Ascending aorta (tissue), 2 donors: ENCODE measurements at places on chromosomes 11 and 22. TPM values are rescaled to one million over a fixed set of nuclear protein-coding genes. Genes with fewer than 3 reads are reported as not detected.

DNA sequence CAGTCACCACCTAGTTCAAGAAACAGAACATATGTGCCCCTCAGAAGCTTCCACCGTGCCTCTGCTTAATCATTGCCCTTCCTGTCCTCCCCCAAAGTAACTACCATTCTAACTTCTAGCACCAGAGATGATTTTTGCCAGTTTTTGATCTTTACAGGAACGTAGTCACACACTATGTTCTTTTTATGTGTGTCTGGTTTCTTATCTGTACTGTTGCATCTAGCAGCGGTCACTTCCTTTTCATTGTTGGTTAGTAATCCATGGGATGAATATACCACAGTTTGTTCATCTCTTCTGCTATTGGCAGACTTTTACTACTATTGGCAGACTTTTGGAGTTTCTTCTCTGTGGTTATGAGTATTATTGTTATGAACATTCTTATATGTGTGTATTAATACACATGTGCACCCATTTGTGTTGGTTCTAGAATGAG, 34.6 kb downstream of the SPECC1L start:
- no peak for DNase-seq

DNA sequence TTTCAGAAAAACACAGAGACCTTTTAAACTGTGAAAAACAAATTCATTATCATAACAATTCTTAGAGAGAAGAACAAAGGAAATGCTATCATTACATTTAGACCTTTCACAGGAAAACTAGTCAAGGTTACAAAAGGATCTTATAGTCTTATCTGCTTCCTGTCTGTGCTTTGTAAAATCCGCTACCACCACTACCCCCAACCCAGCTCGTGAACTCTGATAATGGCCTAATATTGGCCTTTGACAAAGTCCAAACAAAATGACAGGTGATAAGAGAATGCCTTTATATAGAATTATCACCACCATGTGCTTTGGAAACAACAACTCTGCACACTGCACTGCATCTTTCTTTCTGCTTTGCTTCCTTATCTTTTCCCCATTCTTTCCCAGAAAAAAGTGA, 272.5 kb downstream of the SBF2 start:
- no peak for DNase-seq

DNA sequence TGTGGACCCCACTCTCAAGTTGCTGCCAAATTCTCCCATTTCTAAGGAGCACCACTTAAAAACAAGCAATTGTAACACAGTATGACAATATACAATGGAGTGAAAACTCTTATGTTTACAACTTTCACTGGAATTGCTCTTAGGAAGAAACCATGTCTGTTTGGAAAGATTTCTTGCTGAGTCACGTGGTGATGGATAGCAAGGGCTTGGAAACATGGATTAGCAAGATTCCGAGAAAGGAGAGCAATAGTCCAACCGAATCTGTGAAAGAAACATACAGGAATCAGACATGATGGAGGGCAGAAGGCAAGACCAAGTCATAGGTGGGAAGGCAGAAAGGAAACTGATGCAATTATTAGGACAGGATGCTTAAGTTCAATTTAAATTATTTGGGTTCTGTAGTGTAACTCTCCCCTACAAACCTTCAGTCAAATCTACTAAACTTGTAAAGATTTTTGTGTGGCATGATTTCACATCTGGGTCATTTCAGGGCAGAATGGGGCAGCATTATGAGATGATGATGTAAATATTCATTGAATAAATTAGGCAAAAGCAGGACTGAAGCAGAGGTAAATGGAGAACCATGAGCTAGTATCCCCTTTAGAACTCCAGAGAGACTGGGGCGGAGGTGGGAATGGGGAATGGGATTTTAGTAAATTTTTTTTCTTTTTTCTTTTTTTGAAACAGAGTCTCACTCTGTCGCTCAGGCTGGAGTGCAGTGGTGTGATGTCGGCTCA, 27.8 kb upstream of the THY1 start:
- no peak for DNase-seq

- DNase-seq = no peak
These were observed 14.8 kb upstream of the RTCB start for GRCh38 chr22:32426881-32427280.

- DNase-seq = no peak
These were observed 1.5 kb downstream of the KREMEN1 start for GRCh38 chr22:29074276-29074772.

DNA sequence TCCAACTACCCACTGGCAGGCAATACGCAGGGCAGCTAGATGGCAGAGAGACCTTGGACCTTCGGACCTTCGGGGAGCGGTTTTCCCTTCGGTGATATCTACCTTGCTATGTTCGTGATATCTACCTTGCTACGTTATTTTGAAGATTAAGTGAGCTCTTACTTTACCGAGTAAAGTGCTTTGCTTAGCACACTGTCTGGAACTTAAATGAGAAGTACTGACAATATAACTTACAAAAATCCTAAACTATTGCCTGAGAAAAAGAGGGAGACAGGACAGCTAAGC, 1.0 kb upstream of the PRDM10 start:
- DNase-seq = no peak

- no peak for DNase-seq
These were observed 865.3 kb downstream of the TBC1D22A start for GRCh38 chr22:47627556-47628253.

DNA sequence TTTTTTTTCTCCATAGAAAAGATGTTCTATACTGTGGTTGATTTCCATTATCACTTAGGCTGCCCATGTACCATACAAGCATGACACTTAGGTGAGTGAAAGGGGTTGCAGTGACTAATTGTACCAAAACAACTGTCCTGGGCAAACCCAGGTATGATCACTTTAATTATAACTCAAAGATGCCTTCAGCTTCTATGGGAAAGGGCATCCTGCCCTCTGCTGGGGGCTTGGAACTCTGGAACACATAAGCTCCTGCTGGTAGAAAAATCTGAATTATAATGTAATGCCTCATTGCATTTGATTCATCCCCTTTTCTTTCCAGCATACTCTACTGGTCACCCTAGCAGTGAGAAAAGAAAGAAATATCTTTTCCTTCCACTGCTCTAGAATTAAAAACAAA, 206.3 kb downstream of the DDX10 start:
- no peak for DNase-seq

GRCh38 chr22:48248901-48249455, 1486.5 kb downstream of the TBC1D22A start:
- no peak for DNase-seq

- no peak for DNase-seq
These were observed 34.5 kb upstream of the CYB5R3 start for GRCh38 chr22:42683578-42684283.

Gene OLFML1
- total RNA-seq = 10.7 TPM

DNA sequence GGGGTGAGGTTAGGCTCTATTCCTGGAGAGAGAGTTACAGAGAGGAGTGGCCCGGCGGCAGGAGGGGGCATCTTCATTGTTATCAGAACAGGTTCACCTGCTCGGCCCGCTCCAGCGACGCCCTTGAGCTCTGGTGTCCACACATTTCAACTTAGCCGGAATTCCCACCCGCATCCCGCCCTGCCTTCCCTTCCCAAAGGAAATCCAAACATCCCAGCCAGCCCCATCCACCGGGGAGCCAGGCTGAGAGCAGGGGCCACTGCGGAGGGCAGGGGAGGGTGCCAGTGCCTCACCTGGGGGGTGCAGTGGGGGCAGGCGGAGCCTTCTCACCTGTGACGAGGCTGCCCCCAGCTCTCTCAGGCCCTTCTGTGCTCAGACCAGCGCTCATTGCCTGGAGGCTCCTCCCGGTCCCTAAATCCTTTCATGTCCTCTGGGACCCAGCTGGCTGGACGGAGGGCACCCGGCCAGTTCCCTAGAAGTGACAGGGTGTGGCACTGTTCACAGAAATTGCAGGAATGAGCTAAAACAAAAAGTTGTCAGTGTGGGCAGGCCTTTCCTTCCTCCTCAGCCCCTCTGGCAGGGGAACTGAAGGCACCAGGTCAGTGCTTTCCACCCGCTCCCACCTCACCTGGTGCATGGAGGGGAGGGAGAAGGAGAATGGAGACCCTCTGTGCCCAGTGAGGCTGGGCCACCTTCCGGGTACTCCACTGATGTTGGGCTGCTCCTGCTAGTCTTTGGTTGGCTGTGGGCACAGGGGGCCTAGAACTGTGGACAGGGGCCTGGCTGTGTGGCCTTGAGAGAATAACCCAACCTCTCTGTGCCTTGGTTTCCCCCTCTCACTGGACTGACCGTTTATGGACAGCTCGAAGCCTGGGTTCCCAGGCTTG, 2.2 kb upstream of the MRGPRG start:
- no peak for DNase-seq

Gene MAFF
- 183 TPM for total RNA-seq

DNA sequence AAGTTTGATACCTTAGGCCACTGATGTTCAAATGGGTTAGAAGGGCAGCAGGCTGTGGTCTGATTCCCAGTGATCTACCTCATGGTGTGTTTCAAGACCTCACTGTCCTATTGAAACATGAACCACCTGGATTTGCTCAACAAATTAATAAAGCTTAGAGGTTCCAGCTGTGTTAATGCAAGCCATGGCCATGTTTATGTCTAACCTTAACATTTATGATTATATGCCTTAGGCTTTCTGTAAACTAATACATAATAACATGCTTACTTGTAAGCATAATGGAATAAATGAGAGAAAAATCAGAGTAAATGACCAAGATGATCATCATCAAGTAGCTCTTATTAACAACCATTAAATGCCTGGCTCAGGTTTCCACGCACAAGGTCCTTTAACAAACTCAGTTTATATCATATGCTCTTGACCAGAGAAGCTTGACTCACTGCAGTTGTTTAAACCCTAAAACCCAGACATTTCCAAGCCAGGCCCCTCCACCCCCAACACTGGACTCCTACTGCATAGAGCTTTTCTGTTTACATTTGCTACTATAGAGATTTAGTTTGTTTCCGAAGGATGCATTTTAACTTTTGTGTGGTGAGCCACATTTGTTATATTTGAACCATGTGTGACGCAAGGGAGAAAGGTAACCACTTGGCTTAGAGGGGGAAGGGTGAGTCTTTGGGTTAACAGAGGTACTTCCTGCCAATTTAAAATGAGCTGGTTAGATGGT, 43.7 kb downstream of the KREMEN1 start:
- DNase-seq = no peak

Gene PVALB
- not detected for total RNA-seq

Gene NFAM1
- total RNA-seq = 1.5 TPM

Gene CEP126
- total RNA-seq = 7.2 TPM

Gene BRSK2
- total RNA-seq = 9.3 TPM

GRCh38 chr11:65366340-65366773, 11.8 kb downstream of the TIGD3 start:
- no peak for DNase-seq

DNA sequence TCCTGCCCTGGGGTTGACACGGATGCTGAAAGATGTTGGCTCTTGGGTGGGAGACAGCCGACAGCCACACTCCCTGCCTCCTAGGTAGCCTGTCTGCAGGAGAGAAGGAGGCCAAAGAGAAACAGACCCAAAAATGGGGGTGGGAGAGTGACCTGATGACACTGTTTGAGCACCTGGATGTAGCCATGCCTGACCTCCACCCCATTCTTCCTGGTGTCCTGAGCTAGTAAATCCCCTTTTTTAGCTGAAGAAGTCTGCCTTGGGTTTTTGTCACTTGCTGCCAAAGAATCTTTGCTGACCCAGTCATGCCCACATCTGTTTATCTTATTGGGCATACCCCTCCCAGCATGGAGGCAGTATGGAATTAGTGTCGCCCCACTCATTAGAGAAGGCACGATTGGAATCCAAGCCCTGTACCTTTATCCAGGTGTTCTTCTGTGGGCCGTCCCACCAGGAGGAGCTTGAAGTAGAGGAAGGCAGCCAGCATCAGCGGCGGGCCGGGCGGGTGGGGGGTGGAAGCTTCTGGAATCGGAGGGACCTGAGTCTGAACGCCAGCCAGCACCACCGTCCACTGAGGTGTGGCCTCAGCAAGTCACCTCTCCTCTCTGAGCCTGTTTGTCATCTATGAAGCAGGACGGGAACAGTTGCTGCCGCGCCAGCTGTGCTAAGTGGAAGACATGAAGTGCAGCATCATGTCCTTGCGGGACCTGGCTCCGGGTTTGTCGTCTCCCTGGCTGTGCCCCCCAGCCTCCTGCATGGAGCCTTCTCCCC, 37.8 kb downstream of the IGHMBP2 start:
- DNase-seq = peak; percentile 83

DNA sequence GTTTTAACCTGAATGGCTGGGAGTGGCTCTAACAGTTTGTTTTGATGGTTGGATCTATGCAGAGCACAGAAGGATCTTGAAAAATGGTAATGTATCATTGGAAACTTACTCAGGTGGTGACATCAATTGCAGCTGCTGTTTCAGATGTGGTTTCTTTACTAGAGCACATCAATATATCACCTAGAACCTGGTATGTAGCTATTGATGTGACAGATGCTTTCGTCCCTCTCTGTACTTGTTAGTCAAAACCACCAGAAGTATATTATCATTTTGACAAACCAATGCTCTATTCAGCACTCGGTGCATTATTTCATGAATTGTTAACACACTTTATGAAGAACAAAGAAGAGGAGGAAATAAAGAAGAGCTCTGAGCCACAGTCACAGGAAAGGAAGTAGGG, 26.6 kb upstream of the SCN3B start:
- no peak for DNase-seq

- no peak for DNase-seq
These were observed at the start of gene TNNI2 for GRCh38 chr11:1838426-1839144. TSS of gene TNNI2 (plus strand) at chr11:1838981. CDS start at chr11:1839697, 716 bp downstream.

Gene SLC22A9
- total RNA-seq = not detected
